ENCODE measurements at places on chromosomes 1 and 21. TPM values are rescaled to one million over a fixed set of nuclear protein-coding genes. Genes with fewer than 3 reads are reported as not detected.

DNA sequence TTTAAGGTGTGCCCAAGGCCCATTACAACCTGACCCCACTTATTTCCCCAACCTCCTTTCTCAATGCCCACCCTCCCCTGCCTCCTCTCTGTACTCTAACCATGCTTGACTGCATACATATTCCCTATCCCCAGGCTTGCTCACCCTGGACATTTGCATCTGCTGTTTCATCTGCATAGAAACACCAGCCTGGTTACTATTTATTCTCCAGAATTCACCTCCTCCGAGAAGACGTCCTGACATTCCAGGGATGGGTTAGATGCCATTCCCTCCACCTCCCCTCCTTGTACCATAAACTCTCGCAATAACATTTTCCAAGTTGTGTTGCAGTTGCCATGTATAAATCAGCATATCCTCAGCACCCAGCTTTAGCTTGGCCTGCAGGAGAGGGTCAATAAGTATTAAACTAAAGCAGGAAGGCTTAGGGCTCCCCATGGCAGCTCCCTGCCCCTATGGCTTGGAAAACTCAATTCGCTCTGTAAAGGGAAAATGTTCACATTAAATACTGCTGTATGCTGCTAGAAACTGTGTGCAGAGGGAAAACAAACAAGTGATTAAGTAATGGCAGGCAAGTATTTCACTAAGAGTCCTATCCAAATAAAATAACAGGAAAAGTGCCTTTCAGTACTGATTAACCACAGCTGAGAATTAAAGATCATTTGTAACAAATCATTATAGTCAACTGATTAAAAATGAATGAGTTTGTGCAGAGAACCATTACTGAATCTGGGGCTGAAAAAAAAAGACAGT lies 202.3 kb downstream of the TNR start:
- no peak for DNase-seq

DNA sequence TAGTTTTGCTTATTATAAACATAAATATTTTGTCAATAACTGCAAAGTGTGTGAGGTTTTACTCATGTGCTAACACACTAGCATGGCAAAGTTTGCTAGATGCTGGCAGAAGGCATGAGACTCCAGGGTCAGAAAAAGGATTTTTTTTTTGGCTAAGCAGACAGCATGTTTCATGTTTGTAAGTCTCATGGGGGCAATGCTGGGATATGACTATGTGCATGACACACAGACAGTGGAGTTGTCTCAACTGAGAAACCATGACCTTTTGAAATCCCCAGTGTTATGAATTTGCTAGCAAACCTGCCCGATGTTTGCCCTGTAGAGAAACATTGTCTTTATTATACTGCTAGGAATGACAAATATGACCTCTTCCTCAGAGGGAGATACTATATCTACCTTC lies 448.2 kb downstream of the BRINP3 start:
- no peak for DNase-seq

- DNase-seq: no peak
Observed at GRCh38 chr1:222421380-222421779, 126.5 kb downstream of the HHIPL2 start.

- DNase-seq: no peak
Observed at GRCh38 chr21:41043014-41043413, 124.9 kb upstream of the BACE2 start.

GRCh38 chr1:6028042-6028850 lies 17.4 kb upstream of the KCNAB2 start:
- no peak for DNase-seq

DNA sequence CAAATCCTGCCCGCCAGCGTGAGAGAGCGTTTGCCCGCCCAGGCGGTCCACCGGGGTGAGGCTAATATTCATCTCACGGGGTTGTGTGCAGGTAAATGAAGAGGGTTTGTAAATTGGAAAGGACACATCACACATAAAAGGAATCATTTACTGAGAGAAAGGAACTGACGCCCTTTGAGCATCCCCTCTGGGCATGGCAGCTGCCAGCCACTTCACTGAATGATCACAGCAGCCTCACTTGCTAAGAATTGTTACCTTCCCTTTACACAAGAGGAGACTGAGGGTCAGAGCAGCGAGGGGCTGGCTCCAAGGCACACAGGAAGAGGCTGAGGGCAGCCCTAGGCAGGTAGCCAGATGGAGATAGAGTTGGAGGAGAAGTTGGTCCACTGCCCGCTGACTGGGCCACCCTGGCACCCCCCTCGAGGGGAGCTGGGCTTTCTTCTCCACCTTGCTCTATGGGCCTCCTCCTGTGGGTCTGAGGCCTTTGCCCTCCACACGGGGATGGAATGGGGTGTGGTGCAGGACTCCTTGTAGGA lies 96.0 kb downstream of the FOXD2 start:
- no peak for DNase-seq

DNA sequence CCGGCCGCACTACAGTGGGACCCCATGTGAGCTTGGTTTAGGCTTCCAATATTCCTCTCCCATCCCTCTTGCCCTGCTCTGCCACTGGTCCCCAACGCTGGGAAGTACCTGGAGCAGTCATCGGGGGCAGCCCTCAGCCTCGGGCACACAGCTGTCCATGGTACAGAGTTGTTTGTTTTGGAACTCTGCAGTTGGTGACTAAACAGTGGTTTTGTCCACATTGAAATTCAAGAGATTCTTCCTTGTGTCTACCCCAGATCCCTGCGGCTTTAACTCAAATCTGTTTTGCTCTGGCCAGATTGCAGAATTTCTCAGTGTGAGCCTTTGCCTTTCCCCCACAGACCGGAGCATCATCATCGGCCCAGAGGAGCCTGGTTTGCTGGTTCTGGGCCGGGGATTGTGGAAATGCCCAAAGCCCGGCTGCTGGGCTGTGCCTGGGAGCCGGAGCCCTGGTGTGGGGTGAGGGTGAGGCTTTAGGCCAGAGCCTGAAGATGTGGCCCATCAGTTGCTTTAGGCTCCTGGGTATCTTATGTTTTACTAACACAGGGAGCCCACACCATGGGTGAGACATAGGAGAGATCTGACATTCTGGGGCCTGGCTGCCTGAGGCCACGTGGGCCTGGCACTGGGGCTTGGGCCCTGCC lies 93.2 kb downstream of the ARHGEF10L start:
- no peak for DNase-seq

- DNase-seq: no peak
Observed at GRCh38 chr1:231799363-231799986, 172.9 kb downstream of the DISC1 start.

DNA sequence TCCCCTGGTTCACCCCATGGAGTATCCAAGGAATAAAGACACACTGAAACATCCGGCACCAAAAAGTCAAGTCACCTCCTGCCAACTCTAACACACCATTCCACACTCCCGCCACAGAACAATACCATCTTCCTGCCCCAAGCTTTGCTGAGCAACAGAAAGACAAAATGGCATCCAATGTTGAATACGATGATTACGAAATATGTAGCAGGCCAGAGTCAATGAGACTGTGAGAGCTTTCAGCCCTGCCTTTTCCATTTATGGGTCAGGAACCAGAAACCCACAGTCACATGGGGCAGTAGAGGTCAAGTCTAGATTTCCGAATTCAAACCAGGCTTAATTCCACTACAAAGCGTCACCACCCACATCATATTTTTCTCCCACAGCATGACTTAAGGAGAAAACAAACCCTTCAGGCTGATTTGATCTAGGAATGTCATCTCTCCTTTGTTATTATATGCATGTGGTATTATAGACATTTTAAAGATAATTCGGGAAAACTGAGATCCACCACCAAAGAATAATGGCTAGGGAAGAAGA lies 249.8 kb downstream of the SETD4 start:
- DNase-seq: no peak

DNA sequence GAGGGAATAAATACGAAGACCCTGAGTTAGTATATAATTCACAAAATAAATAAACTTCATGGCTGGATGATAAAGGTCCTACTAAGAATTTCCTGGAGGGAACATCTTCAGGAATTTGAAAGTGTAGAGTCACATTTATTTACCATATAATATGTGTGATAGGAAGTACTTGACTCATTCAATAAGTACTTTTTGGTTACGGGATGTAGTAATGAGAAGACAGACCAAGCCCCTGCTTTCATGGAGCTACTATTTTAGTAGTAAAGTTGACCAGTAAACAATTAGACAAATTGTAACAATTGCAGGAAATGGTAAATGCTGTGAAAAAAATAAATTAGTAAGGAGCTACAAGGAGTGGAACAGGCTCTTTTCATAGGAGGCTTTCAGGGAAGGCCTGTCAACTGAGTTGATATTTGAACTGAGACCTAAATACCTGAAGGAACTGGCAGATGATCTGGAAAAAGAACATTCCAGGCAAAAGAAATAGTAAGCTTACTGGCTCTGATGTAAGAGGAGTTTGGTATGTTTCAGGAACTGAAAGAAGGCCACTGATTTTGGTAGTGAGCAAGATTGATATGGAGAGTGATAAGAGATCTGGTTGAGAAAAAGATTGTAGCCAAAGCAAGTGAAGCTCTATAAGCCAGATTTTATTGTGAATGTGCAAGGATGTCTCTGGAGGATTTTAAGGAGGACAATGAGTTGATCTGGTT lies 36.2 kb downstream of the CAMSAP2 start:
- no peak for DNase-seq

DNA sequence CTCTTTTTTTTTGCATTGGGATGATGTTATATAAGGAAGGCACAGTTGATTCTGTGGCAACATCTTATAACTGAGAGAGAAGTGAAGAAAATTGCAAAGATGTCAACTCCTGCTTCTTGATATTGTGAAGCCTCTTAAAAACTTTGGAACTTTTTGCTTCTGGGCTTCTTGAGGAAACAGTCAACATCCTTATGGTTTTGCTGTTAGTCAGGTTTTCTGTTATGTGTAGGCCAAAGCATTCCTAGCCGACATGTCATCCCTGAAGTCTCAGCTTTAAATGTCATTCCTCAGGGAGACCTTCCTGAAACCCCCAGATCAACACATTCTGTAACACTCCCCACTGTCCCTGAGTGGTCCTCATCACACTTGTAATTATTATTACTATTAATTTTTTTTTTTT lies 12.6 kb downstream of the FALEC start:
- no peak for DNase-seq

- DNase-seq: no peak
Observed at GRCh38 chr21:41422546-41423304, 3.3 kb upstream of the MX1 start.

GRCh38 chr1:58573705-58574591 lies 3.1 kb downstream of the TACSTD2 start:
- DNase-seq: no peak

DNA sequence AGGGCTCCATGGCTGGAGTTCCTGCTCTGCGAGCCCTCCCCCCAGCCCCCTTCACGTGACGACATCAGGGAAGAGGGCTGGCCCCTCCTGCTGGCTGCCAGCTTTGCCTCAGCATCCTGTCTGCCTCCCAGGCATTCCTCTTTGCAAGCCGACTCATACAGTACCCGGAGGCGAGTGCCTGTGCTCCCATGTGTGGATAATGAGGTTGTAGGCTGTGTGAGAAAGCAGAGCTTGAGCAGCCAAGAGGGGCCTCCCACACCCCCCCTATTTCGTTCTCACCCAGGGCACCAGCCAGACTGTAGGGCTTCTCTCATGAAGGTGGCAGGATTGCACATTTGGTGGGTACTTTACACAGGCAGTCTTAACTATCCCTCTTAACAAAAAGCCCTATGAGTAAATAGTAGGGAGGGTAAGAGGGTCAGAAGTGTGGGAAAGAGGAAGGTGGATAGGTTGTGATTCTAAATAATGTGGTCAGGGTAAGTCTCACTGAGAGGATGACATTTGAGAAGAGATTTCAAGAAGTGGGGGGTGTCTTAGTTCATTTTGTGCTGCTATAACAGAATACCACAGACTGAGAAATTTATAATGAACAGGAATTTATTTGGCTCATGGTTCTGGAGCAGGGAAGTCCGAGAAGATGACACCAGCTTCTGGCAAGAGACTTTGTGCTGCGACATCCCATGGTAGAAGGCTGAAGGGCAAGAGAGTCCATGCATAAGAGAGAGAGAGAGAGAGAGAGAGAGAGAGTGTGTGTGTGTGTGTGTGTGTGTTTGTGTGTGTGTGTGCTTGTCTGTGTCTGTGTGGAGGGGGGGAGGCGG lies 113.5 kb downstream of the OMA1 start:
- DNase-seq: no peak

GRCh38 chr1:6086358-6086757 lies 40.7 kb downstream of the KCNAB2 start:
- no peak for DNase-seq

DNA sequence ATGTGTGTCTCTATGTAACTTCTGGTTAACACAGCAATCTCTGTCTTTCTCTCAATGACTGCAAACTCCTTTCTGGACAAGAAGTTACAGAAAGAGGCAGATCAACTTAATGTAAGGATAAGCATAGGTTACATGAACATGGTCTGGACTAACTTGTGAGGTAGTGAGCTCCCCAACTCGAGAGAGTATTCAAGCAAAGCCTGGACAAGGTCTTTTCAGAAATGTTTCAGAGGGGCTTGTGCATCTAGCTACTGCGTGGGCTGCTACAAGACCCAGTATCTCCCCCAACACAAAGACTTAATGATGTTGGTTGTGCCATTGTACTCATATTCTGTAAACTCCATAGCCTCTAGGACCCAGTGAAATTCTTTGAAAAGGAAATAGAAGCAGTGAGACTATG lies 23.5 kb upstream of the CLSTN1 start:
- no peak for DNase-seq

GRCh38 chr1:219302697-219303096 lies 129.0 kb downstream of the LYPLAL1 start:
- DNase-seq: no peak

DNA sequence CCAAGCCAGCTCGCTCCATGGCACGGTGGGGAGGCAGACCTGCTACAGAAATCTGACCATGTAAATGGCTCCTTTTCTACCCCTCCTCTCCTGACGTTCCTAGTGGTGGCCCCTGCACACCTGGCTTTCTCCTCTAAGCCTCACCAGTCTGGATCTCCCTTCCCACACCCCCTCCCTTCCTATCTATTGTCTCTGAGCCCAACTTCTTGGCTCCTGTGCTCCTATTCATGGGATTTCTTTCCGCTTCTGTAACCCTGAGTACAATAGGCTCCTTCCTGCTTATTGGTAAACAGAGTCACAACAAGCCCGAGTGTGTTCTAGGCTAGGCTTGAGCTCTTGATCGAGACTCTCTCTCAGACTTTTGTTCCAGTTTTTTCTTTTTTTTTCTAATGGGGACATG lies 17.6 kb downstream of the OPTC start:
- no peak for DNase-seq

DNA sequence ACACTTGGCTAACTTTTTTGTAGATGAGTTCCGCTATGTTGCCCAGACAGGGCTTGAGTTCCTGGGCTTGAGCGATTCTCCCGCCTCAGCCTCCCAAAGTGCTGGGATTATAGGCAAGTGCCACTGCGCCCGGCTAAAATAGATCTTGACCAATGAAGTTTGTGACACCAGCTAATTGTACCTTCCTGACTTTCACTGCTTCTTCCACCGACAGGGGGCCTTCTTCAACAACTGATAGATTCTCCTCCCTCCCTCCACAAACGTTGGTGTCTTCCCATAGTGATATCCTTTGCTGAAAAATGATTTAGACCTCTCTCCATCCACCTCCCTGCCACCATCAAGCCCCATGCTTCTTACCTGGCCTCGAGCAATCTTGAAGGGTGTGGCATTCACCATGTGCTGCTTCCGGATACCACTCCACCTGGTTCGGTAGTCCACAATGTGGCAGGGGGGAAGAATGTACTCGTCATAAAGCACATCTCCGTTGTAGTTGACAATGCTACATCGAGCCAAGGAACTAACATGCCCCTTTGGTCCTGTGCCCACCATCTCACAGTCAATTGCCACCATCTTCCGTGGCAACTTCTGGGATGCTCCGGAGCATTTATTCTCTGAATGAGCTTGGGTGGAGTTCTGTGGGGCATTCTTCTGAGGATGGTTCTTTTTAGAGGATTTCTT lies 1.6 kb upstream of the METTL25B start:
- peak; percentile 50 for DNase-seq

The TXNIP gene
- 602 TPM for total RNA-seq

The GNAT2 gene
- not detected for total RNA-seq

The SMPDL3B gene
- total RNA-seq: 0.73 TPM

The MYBPH gene
- not detected for total RNA-seq

The SPRR2G gene
- not detected for total RNA-seq

The C21orf58 gene
- 1.0 TPM for total RNA-seq
